ENCODE measurements at places on chromosomes 6 and 20.

DNA sequence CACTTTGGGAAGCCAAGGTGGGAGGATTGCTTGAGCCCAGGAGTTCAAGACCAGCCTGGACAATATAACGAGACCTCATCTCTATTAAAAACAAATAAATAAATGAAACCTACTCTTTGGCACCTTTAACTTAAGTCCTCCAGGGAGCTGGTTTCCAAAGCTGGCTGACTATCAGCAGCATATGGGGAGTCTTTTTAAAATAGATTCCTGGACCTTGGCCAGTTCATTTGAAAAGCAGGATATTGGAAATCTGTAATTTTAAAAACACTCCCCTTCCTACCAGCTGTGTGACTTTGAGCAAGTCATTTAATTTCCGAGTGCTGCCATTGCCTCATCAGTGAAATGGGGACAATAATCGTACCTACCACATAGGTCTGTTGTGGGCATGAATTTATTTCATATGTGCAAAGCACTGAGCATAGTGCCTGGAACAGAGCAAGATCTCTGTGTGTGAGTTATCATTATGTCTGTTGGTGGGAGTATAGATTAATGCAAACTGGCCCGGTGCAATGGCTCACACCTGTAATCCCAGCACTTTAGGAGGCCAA is 40.9 kb upstream of the PTPN1 start:
- no peak for DNase-seq

DNA sequence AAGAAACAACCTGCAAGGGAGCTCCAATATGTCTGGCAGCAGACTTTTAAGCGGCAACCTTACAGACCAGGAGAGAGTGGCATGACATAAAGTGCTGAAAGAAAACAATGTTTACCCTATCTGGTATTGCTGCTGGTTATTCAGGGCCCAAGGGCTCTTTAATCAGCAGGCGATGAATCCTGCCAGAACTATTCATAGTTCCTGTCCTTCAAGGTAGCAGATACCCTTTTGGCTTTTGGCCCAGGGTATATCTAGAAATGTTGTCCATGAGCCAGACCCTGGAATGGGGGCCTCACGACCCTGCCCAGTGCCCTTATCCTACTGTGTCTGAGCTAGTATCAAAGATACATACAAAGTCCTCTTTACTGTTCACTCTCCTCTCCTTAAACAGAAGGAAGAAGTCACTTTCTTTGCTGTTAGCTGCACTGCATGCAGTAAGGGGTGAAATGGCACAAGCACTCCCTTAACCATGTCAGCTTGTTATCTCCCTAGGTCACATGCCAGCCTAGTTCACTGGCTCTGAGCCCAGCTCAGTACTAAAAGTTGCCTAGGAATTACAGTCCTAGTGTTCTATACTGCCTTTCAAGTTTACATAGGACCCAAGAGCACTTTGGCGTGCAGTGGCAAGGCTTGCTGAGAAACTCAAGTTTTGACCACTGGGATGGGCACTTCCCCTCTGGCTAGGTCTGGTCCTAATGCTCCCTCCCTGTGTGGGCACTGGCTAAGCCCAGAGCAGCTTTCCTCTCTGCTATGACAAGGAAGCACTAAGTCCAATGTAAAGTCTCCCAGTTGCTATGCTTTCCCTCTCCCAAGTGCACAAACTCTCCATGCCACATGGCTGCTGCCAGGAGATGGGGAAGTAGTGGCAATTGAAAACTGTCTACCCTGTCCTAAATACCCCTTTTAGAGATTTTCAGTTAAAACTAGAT is 122.0 kb downstream of the HTR1B start:
- no peak for DNase-seq

DNA sequence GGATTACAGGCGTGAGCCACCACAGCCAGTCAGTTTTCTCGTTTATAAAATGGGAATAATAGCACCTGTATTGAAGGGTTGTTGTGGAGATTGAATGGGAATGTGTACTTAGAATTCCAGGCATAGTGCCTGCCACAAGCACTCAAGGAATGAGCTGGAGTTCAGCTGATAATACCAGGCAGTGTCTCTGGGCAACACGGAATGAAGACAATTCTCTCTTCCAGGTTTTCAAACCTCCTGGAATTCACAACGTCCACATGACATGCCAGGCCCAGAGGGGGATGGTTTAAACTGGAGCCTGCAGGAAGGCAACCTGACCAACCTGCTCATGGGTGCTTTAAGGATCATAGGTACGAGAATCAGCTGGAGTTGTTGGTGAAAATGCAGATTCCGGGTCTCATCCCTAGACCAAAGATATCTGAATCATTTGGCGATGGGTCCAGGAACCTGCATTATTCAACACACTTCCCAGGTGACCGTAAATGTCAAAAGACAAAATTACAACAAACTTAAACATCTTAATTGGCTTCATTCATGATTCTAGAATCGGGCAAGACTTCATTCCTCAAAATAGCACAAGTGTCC is 1.9 kb upstream of the PTPN1 start:
- DNase-seq: no peak

GRCh38 chr20:62437927-62438326 is 10.6 kb upstream of the RBBP8NL start:
- DNase-seq: no peak

DNA sequence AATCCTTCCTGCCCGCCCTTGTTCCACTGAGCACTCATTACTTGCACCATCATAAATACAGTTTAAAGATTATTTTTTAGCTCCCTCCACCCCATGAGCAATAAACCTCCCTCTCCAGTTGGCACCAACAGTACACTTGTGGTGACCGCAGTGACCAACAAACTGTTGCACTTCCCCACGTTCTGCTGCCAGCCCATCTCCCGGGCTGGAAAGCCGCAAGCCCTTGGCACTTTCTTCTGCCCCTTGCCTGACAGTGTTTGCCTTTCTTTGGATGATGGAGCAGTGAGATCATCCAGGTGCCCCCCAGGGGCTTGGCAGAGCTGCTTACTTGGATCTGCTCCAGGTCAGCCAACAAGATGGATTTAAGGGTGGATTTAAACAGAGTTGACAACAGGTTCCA is 21.6 kb downstream of the KCNB1 start:
- DNase-seq: no peak

- no peak for DNase-seq
Observed at GRCh38 chr6:157637516-157637915, 185.5 kb upstream of the SNX9 start.

GRCh38 chr20:21219686-21220085 is 83.4 kb upstream of the XRN2 start:
- no peak for DNase-seq

GRCh38 chr20:1443085-1443484 is 23.6 kb downstream of the NSFL1C start:
- DNase-seq: no peak

GRCh38 chr6:5203546-5203945 is 57.2 kb downstream of the LYRM4 start:
- no peak for DNase-seq

- DNase-seq: no peak
Observed at GRCh38 chr6:112502351-112503090, 155.4 kb downstream of the RFPL4B start.

DNA sequence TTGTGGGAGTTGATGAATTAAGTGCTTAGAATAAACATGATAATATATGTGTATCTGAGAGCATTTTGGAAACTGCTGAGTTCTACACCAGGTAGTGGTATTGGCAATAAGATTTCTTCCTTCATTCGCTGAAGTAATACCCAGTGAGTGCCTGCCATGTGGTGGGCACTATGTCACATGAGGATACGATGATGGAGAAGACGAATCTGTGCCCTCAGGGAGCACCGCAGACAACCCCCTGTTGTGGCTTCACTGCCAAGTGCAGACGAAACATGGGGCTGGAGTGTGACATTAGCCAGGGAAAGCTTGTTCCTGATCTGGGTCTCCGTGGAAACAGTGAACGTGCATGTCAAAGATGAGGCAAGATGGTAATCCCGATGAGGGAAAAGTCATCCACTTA is 7.9 kb downstream of the ZNF76 start:
- DNase-seq: no peak

DNA sequence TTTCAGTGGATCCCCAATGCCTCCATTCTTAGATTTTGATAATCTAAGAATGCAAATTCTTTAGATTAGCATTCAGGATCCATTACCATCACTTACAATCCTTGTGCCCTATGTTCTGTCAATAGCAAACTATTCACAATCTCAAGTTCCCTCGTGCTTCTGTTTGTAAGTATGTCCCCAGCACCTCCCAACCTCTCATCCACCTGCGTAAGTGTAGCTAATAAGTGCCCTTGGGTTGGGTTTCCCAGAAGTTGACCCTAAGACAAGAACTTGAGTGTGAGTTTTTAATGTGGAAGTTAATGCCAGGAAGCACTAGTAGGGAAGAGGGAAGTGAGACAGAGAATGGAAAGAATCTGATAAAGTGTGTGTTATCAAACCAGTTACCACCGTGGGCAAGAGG is 72.6 kb upstream of the PAK5 start:
- no peak for DNase-seq

DNA sequence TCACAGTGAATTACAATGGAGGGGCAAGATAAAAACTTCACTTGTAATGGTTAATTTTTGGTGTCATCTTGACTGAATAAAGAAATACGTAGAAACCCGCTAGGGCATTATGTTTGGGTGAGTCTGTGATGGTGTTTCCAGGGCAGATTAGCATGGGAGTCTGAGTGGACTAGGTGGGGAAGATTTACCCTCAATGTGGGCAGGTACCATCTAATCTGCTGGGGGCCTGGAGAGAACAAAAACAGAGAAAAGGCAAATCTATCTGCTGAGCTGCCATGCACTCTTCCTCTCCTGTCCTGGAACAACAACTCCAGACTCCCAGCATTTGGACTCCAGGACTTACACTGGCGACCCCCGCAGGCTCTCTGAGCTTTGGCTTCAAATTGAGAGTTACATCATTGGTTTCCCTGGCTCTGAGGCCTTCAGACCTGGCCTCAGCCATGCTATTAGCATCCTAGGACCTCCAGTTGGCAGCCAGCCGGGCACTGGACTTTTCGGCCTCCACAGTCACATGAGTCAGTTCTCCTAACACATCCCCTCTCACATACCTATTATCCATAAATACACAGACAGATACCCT is 19.7 kb downstream of the NINL start:
- no peak for DNase-seq

GRCh38 chr6:140921366-140922226 is 1211.1 kb upstream of the GJE1 start:
- DNase-seq: peak; percentile 53

DNA sequence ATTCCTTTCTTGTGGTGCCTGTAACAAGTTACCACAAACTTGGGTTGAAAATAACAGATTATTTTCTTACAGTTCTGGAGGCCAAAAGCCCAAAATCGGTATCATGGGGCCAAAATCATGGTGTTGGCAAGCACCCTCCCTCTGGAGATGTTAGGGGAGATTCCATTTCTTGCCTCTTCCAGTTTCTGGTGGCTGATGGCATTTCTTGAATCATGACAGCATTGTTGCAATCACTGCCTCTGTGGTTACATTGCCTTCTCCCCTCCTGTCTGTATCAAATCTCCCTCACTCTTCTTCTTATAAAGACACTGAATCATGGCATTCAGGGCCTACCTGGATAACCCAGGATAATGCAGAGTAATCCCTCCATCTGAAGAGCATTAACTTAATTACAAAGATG is 17.9 kb upstream of the TENT5A start:
- DNase-seq: peak; percentile 45

DNA sequence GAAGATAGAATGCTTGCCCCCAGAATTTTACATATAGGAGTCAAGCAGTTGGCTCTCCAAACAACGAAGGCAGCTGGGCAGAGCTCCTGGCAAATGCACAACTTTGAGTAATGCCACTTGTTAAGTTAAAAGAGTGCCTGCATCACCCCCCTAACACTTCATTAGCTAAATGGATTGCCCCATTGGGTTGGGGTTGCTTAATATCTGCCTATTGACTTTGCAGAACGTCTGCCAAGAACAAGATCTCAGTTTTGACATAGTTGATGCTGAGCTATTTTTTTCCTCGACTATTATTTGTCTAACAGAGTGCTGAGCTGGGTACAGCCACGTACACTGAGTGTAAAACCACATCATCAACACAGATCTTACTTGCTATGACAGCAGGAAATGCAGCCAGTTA is 12.1 kb downstream of the ANKRD60 start:
- DNase-seq: no peak

GRCh38 chr6:19906171-19906570 is 69.0 kb downstream of the ID4 start:
- DNase-seq: no peak

- DNase-seq: peak; percentile 6
Observed at GRCh38 chr6:55445648-55446204, 118.5 kb downstream of the GFRAL start.

DNA sequence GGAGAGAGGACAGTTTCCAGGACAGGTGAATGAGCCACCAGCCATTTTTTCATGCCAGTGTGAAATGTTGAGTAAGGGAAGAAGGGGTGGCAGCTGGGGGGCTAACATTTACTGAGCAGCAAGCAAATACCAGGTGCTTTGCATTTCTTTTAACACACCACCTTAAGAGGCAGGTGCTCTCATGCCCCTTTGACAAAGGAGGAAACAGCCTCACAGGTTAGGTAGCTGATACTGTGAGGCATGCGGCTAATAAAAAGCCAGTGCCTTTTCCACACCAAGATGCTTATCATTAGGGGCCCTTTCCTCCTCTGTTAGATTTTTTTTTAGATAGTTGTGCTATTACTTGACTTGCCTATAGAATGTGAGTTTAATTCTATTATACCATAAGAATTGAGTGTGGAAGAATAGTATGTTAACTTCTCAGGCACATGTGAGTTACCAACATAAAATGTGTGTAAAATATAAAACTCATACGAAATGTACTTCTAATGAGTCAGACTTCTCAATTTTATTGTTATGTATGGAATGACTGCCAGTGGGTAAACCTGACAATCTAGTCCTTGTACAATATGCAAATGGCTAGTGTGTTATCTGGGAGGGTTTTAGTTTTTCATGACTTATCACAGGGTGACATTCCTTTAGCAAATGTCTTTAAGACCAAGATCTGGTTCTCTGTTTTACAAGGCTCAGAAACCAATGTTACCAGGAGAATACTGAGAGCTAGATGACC is 260.0 kb downstream of the TMEM242 start:
- DNase-seq: no peak

DNA sequence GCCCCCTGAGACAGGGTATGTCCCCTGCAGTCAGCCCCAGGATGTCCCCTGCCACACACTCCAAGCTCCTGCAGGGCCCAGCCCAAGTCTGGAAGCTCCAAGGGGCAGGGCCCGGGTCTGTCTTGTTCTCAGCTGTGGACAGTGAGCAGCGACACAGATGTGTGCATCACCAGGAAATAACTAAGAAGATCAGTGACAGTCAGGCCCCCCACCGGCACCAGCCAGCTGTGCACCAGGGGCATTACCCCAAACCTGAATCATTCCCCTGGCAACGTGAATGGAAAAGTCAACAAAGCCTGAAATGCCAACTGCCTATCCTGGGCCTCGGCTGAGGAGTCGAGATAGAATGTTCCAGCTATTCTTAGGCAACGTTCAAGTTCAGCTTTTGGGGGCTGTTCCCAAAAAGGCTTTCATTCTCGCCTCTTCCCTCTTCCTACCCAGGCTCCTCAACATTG is 105.0 kb downstream of the PREX1 start:
- DNase-seq: peak; percentile 36

GRCh38 chr20:58584051-58584824 is 66.8 kb upstream of the STX16 start:
- no peak for DNase-seq

GRCh38 chr20:2742934-2743559 is 50.5 kb downstream of the EBF4 start:
- peak; percentile 86 for DNase-seq
